Heart left ventricle (tissue), 16 donors: ENCODE measurements at places on chromosomes 7 and 10.

GRCh38 chr7:157945401-157945800 lies 608.6 kb downstream of the DNAJB6 start:
- no peak for DNase-seq

GRCh38 chr7:155667241-155667829 lies 22.9 kb downstream of the RBM33 start:
- no peak for DNase-seq

GRCh38 chr10:86690231-86690630 lies 21.9 kb downstream of the LDB3 start:
- no peak for DNase-seq

DNA sequence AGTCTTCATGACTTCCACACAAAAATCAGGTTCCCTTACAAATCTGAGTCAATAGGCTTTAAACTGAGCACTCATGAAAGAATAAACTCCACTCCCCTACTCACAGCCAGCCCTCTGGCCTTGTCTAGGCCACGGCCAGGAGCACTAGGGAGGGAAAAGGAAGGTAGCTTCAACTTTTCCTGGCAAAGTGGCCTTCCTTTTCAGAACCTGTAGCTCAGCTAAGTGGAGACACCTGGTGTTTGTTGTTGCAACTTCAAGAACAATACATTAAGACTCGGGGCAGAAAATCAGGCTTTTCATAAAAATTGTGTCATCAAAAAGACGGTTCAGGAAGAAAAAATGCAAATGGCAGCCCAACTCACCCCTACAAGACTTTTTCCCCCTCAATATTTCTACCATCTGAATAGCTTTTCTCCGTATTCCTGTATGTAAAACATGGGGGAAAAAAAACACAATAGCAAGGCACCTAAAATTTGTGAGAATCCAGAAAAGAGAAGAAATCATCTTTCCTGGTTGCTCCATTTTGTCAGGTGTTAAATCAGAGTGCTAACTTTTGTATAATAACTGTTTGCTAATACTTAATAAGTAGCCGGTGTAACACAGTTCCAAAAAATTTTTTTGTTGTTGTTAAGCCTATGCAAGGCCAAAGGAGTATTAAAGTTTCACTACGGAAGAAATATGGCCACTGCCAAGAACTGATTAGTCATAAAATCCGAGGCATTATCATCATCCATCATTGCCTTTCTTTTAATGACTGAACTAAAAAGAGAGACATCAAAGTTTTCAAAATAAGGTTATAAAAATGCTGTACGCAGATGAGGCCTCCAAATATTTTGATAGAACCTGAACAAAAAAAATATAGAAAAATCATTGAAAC lies 66.2 kb upstream of the ARID5B start:
- no peak for DNase-seq
